Left lung (tissue), 14 donors: ENCODE measurements at places on chromosomes 2 and 18. TPM values are rescaled to one million over a fixed set of nuclear protein-coding genes. Genes with fewer than 3 reads are reported as not detected.

Gene DPP10
- 0.82 TPM for total RNA-seq

Gene SCYGR4
- not detected for total RNA-seq

Gene FSIP2
- 0.73 TPM for total RNA-seq

Gene MC5R
- not detected for total RNA-seq

Gene KATNAL2
- total RNA-seq: 2.4 TPM

Gene M1AP
- total RNA-seq: 1.1 TPM

Gene DSG3
- total RNA-seq: not detected

Gene SLC5A7
- total RNA-seq: 0.23 TPM

Gene STARD6
- not detected for total RNA-seq

Gene DCAF17
- 14.2 TPM for total RNA-seq

Gene FBXO48
- 1.5 TPM for total RNA-seq

Gene TCF4
- total RNA-seq: 102 TPM

Gene INO80B
- 27.1 TPM for total RNA-seq

Gene CRIM1
- total RNA-seq: 72.9 TPM

Gene FER1L5
- 0.29 TPM for total RNA-seq

Gene RTP5
- not detected for total RNA-seq

Gene SLC38A11
- total RNA-seq: 0.29 TPM

Gene ANKRD30BL
- total RNA-seq: not detected
